ENCODE measurements at places on chromosomes 6 and 20.

GRCh38 chr6:136696238-136696637, 96.0 kb downstream of the MAP3K5 start:
- DNase-seq, result peak; percentile 5

- no peak for DNase-seq
These were observed 37.0 kb upstream of the XRN2 start for GRCh38 chr20:21266191-21266536.

GRCh38 chr20:47070176-47070575, 175.5 kb downstream of the EYA2 start:
- DNase-seq, result no peak

- DNase-seq, result no peak
These were observed 481.3 kb upstream of the CITED2 start for GRCh38 chr6:139855671-139856311.

GRCh38 chr20:42613076-42613475, 576.6 kb downstream of the PTPRT start:
- DNase-seq, result no peak

- no peak for DNase-seq
These were observed 58.5 kb downstream of the TAF4 start for GRCh38 chr20:62007127-62007647.
